Bronchial smooth muscle cell (primary cell): ENCODE measurements at places on chromosomes 16 and 17. TPM values are rescaled to one million over a fixed set of nuclear protein-coding genes. Genes with fewer than 3 reads are reported as not detected.

Gene FSCN2
- 1.7 and 2.8 TPM in 2 replicates for total RNA-seq

Gene SLC5A11
- not detected in 2 replicates for total RNA-seq

Gene TP53TG3D
- total RNA-seq = 0.63 and 1.5 TPM in 2 replicates

Gene PPL
- total RNA-seq = 33.4 and 46.3 TPM in 2 replicates

Gene OGFOD3
- total RNA-seq = 22.5 and 48.0 TPM in 2 replicates

Gene ENO3
- total RNA-seq = 2.2 TPM in 2 replicates

Gene CCDC154
- total RNA-seq = 0.32 and 0.43 TPM in 2 replicates

Gene KIF2B
- not detected in 2 replicates for total RNA-seq

Gene RNF167
- total RNA-seq = 13.3 and 16.9 TPM in 2 replicates

Gene GP1BA
- not detected in 2 replicates for total RNA-seq

Gene ITPRIPL2
- total RNA-seq = 22.4 and 24.5 TPM in 2 replicates

Gene PRR29
- 0.47 and 0.52 TPM in 2 replicates for total RNA-seq

Gene DPEP1
- under 0.01 and 0.26 TPM in 2 replicates for total RNA-seq

Gene IRF8
- not detected in 2 replicates for total RNA-seq

Gene TNP2
- total RNA-seq = not detected in 2 replicates

Gene DNAH3
- total RNA-seq = under 0.01 TPM in 2 replicates

Gene SEPTIN12
- total RNA-seq = not detected in 2 replicates

Gene EFTUD2
- 68.9 and 75.3 TPM in 2 replicates for total RNA-seq

Gene NOMO2
- 26.2 and 142 TPM in 2 replicates for total RNA-seq

Gene MT1F
- not detected in 2 replicates for total RNA-seq

Gene CD300LB
- total RNA-seq = not detected in 2 replicates

Gene USP31
- total RNA-seq = 3.0 and 3.1 TPM in 2 replicates

Gene ABI3
- not detected in 2 replicates for total RNA-seq

Gene CAPN15
- 13.9 and 15.9 TPM in 2 replicates for total RNA-seq

Gene MYH1
- total RNA-seq = not detected in 2 replicates

Gene DNASE1L2
- 0.95 and 1.1 TPM in 2 replicates for total RNA-seq

Gene KRTAP4-9
- not detected in 2 replicates for total RNA-seq

Gene SLC52A1
- total RNA-seq = 0.32 TPM in 1 of 2 replicates, not detected in the other

Gene GPRC5C
- total RNA-seq = 0.52 and 1.1 TPM in 2 replicates

Gene HOXB1
- total RNA-seq = not detected in 2 replicates
